ENCODE measurements at places on chromosomes 2 and 18.

- DNase-seq, result no peak
Measured at GRCh38 chr2:65456886-65457285, 24.5 kb upstream of the SPRED2 start.

DNA sequence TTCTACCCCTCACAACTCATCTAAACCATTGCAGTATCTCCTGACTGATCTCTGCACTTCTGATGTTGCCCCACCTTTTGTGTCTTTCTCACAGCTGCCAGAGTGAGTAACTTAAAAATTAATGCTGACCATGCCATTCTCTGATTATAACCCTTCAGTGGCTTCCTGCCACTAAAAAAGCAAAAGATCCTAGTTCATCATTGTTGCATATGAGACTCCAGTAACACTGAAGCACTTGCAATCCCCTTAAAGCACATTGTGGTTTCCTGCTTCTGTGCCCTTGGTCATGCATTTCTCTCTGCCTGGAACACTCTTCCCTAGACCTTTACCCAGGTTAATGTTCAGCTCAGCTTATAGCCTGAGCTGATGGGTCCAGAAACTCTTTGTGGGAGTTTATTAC is 95.1 kb upstream of the WDSUB1 start:
- DNase-seq, result peak; percentile 11

DNA sequence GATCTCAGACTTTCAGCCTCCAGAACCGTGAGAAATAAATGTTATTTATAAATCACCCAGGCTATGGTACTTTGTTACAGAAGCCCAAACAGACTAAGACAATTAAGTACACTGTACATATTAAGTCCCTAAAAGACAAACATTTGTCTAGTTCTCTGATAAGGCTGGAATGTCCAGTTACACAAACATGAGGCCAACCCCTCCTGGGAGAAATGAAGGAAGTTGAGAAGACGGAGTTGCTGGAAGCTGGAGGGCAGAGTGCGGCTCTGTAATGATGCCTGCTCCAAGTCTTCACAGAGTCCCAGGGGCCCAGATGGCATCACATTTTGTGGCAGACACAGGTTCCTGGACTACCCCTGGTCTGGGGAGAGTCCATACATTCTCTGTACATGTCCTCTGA is 79.2 kb upstream of the ST8SIA3 start:
- DNase-seq, result no peak

DNA sequence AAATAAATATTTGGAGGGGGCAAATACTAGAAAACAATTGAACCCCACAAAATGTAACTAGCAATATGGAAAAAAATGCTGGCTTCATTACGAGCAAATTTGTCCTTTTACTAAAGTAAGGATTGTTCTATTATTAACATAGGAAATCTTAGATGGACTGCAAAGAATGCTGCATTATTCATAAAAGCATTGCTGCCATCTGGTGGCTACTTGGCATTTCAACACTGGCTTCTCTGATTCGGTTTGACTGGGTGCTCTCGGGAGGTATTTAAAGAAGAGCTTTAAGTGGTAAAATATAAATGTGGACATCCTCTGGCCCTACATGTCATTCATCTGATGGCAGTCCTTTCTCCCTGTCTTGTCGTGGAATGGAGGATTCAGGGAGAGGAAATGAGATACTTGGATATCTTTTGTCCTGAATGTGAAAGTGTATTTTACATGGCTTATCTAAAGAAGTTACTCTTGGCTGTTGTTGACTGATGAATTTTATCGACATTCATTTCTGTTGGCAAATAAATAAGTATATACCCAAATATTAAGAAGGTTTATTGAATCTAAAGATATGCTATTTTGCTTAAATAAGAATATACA is 130.2 kb downstream of the ARHGAP15 start:
- DNase-seq, result peak; percentile 74

DNA sequence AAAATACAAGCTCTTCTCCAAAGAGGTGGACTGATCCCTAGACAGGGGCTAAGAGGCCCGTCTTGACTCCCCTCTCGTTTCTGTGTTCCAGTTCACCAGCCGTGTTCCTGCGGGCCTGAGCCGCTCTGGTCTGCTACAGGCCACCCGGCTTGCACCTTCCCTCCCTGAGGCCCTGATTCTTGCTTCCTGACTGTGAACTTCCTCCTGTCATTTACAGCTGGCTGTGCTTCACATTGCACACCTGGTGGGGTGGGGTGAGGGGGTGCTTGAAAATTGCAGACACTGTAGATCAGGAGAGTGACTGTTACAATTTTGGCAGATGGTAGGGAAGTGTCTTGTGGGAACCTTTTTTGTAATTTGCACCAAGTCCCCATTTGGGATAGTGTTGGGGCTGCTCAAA is 64.4 kb downstream of the TSN start:
- DNase-seq, result no peak

- no peak for DNase-seq
Measured at GRCh38 chr2:202043475-202043874, 9.8 kb downstream of the FZD7 start.

DNA sequence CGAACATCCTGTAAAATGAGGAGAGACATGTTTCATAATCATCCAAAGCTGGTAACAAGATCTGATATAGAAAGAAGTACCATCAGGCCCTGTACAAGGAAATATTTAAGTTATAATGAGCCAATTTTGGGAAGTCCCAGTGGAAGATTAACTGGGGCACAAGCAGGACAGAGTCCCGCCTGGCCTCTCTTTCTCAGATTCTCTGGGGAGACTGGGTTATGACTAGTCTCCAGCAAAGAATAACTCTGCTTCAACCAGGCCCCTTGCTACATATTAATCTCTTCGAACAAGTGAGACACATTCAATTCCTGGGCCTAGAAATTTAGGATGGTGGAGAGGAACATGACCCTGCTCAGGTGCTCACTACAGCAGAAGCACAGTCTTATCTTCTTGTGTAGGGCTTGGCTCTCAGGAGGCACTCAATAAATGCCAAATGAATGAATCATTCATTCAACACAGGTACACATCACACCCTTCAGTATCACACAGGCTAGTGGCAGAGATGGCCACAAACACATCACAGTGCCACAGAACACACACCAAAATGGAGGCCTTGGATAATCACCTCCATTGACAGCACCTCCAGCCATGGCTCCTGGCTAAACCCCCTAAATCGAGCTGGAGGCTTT is 46.4 kb upstream of the RNF152 start:
- no peak for DNase-seq

- peak; percentile 98 for DNase-seq
Measured at GRCh38 chr2:37829202-37829601, 95.9 kb upstream of the RMDN2 start.

DNA sequence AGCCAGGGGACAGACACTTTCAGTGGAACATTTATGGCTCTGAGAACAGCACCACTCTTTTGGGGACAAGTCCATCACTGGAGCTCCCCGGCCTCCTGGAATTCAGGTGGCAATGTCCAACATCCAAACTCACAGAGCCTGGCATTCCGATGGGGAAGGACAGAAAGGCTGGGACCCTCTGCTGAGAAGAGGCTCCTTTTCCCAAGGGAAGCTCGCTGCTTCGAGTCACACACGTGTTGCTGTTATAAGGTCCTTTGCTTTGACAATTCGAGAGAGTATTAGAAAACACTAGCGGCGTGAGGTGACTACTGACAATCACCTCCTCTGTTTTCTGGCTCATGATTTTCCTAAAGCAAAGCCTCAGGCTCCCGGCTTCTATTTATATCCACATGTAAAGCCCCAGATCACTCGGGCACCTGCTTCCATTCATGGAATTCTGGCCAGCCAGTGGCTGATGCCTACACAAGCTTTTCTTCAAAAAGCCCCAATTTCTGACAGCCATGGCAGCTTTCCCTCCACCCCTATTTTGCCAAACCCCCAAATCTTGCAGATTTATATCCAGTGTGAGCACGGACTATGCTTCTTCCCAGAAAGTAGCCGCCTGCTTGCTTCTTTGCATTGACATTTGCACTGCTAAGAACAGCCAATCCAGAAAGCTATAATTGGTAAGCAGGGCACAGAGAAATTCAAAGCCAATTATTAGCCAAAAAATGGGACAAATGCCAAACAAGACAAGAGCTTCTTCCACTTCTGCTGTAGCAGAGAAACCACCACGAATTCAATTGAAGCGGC is 67.3 kb downstream of the NDUFA10 start:
- no peak for DNase-seq

DNA sequence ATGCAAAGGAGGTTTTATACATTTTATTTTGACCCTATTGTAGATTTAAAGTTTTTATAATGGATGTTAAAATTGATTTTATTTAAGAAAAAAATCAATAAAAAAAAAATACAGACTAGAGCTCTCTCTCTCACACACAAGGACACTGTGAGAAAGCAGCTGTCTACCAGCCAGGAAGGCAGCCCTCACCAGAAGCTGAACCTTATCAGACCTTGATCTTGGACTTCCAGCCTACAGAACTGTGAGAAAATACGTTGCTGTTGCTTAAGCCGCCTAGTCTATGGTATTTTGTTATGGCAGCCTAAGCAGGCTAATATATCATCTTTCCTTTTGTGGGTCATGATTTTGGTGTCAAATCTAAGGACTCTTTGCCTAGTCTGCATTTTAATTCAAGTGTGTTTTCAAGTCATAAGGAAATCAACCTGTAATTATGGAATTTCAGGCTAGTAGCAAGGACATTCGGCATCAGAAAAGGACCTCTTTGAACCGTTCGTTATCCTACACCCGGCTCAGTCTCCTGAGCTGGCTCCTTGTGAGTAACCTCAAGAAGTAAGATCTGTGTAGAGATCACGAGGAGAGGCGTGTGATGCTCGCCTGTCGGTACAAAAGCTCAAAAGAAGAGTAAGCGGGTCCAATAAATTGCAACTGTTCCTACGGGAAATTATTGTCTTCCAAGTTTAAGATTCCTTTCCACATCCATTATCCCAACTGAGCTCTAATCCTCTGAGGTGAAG is 98.2 kb downstream of the PDCL3 start:
- no peak for DNase-seq

GRCh38 chr18:12872408-12872807 is 11.6 kb downstream of the PTPN2 start:
- DNase-seq, result no peak
